ENCODE measurements at places on chromosomes 5 and 9. TPM values are rescaled to one million over a fixed set of nuclear protein-coding genes. Genes with fewer than 3 reads are reported as not detected.

The CACFD1 gene
- total RNA-seq = 9.6 TPM

The TRIM14 gene
- 12.2 TPM for total RNA-seq

The CCNI2 gene
- total RNA-seq = not detected

The APBA1 gene
- 7.8 TPM for total RNA-seq

The ANKRD31 gene
- total RNA-seq = 0.08 TPM

The PTPRD gene
- total RNA-seq = 13.4 TPM

The REEP5 gene
- 105 TPM for total RNA-seq

The PTGS1 gene
- 37.3 TPM for total RNA-seq

The ZNG1C gene
- 14.2 TPM for total RNA-seq

The PTGES gene
- 4.5 TPM for total RNA-seq

The RICTOR gene
- 22.7 TPM for total RNA-seq
